ENCODE measurements at places on chromosomes 13 and 19.

DNA sequence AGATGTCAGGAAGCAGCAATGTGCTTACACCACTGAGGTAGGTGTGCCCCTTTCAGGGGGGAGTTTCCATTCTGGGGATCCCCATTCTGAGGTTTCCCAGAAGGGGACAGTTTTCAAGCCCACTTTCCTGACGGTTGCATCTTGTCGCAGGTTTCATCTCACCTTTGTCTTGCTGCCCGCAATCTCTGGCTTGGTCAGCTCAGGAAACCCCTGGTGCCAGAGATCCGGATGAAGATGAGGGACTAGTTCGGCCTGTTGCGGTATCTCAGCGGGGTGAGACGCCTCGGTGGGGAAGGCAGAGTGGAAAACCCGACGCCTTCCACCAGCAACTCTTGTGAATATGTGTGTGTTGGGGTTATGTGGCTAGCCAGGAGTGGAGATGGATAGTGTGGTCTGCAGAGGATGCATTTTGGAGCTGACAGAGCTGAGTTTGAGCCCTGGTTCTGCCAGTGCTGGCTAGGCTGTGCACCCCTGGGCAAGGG is 13.1 kb downstream of the TNFSF9 start:
- no peak for ATAC-seq

GRCh38 chr19:10797078-10797477 is 38.9 kb downstream of the TMED1 start:
- no peak for ATAC-seq

GRCh38 chr13:63472711-63473110 is 2057.1 kb upstream of the PCDH20 start:
- no peak for ATAC-seq

DNA sequence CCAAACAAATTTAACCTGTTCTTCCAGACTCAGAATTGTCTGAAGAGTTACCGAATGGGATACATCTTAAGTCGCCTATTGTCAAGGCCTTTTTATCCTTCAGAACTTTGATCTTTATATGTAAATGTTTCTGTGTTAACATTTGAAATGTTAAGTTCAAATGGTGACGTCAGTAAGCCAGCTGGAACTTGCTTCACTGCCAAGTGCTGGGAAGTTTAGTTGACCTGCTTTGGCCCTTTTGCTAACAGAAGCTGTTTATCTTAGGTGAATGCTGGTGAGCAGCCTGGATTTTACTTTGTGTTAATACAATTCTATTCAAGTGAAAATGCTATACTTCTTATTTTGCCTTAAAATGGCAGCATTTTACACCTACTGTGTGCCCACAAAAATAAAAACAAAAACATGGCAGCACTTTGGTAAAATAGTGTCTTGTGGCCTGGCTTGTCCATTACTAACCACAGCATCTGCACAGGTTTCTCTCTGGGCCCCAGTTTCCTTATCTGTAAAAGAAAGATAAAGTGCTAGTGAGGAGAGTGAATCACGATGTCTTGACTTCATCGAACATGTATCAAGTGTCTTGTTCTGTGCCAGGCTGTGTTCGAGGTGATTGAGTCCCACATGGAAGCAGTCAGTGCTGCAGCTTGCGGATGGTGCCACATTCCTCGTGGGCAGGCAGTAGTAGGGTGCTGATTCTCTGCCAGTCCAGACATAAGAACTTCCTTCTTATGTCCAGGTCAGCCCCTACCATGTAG is 2.2 kb downstream of the NAXD start:
- ATAC-seq, result no peak

DNA sequence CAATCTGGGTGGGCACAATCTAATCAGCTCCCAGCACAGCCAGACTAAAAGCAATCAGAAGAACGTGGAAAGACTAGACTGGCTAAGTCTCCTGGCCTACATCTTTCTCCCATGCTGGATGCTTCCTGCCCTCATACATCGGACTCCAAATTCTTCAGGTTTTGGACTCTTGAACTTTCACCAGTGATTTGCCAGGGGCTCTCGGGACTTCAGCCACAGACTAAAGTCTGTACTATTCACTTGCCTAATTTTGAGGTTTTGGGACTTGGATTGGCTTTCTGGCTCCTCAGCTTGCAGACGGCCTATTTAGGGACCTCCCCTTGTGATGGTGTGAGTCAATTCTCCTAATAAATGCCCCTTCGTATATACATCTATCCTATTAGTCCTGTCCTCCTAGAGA is 66.6 kb upstream of the SOX21 start:
- no peak for ATAC-seq

DNA sequence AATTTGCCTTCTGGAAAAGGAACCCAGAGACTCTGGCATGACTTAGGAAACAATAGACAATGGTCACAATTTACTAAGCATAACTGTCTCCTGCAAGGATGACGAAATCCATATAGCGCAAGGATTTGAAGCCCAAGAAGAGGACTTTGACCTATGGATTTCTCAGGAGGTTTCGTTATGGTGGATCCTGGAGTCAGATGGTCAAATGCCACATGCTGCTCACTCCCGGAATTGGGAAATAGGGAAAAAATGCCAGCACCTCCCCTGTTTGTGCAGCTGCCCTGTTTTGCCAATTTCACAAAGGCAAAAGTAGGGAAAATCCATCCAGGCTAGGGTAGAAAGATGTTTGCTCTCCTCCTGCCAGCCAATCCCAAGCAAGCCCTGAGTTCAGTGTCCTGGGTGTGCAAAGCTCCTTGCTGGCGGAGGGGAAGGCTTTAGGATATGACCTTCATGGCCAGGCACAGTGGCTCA is 23.4 kb downstream of the RDH8 start:
- ATAC-seq, result no peak

DNA sequence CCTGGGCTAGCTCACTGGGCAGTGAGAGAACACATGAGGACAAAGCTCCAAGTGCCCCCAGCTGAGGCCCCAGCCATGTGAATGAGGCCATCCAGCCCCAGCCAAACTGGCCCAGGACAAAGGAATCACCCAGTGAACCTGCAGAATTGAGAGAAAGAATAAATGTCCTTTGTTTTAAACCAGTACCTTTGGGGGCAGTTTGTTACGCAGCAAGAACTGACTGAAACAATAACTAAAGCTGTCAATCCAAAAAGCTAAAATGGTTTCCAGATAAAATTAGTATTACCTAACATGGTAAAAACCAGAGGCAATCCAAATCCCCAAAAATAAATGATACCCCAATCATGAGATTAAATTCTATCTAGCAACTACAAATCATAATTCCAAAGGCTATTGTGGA is 69.6 kb downstream of the ZNF557 start:
- ATAC-seq, result no peak
